ENCODE measurements at places on chromosomes 2 and 18.

- no peak for DNase-seq
These were observed 1.0 kb downstream of the CNNM3 start for GRCh38 chr2:96816836-96817702.

DNA sequence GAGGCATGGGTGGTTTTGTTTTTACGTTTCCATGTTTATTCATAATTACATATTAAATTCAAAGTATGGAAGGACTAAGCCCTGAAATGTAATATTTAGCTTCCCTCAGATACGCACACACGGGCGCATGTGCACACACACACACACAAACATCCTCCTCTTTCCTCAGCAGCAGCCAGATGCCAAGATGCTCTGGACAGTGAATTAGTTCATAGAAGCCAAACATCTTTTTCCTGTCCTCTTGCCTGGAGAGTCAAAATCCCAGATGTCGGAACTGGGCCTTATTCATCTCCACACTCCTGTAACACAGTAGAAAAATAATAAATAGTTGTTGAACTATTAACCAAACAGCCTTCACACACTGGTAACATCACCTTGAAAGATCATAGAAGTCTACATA, 273.1 kb downstream of the SP3 start:
- no peak for DNase-seq

- DNase-seq: peak; percentile 48
These were observed 102.9 kb upstream of the SLC8A1 start for GRCh38 chr2:40554665-40555294.

DNA sequence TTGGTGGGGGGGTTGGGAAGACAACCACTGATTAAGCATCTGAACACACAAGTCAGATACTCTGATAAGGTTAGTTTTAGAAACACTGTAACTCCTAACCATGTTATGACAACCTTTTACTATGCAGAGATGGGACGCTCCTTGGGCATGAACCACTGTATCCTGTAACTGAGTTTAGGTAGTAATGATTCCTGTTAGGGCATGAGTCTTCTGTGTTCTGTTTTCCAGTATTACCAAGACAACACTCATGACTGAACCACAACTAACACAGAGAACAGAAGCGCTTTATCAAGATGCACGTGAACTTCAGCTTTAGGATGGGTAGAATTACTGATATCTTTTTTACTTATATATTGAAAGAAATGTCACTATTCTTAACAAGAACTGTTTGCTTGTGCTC, 14.1 kb upstream of the CREB1 start:
- no peak for DNase-seq

- DNase-seq: no peak
These were observed 6.5 kb downstream of the CYP26B1 start for GRCh38 chr2:72141032-72141645.

GRCh38 chr2:10301941-10302478, 694 bp upstream of the HPCAL1 start:
- DNase-seq: no peak

- DNase-seq: no peak
These were observed 167.1 kb upstream of the FN1 start for GRCh38 chr2:215602997-215603396.

DNA sequence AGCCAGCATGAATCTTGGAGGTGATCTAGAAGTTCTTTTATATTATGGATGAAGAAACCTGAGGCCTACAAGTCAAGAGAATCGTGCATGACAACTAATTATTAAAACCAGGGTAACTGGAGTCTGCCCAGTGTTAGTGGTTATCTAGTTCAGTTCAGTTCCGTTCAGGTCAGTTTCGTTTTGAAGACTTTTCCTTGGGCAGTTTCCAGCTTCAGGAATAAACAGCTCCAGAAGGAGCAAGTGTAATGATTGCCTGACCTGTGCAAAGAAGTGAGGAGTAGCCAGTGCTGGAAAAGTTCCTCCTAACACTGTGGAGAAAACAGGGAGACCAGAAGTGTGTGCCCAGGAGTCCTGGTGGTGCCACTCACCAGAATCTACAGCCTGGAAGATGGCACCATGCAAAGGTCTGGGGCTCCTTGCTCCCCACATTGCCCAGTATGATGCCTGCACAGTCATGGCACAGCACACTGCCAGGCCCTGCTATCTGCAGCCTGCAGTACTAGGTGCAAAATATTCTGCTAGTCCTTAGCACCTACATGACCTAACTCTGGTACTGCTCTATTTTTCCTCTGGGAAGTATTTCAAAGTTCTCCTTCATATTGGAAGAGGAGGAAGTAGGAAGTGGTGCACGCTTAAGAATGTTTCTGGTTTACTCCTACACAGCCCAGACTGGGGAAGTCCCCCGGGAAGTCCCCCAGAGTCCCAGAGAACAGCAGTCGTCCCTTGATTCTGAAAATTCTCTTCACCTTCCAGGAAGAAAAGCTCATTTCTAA, 65.8 kb downstream of the SUMO1 start:
- no peak for DNase-seq

DNA sequence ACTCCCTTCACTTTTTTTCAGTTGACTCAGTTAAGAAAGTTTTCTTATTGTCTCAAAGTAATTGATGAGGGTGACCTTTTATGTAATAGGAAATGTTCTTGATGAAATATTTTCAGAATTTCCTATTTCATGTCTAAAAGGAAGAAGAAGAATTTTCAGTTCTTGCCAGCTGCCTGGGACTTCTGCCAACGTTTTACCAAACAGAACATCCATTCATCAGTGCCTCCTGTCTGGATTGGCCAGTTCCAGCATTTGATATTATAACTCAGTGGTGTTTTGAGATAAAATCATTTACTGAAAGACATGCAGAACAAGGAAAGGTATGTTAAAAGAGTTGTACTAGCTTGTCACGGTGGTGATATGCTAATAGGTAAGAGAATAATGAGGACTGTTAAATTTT, 104.7 kb upstream of the MYO3B start:
- no peak for DNase-seq

GRCh38 chr2:197079832-197080555, 153.5 kb upstream of the PGAP1 start:
- no peak for DNase-seq

GRCh38 chr2:42303252-42303651, 57.8 kb downstream of the COX7A2L start:
- no peak for DNase-seq

- DNase-seq: no peak
These were observed 233.7 kb downstream of the LOXHD1 start for GRCh38 chr18:46423226-46423805.

DNA sequence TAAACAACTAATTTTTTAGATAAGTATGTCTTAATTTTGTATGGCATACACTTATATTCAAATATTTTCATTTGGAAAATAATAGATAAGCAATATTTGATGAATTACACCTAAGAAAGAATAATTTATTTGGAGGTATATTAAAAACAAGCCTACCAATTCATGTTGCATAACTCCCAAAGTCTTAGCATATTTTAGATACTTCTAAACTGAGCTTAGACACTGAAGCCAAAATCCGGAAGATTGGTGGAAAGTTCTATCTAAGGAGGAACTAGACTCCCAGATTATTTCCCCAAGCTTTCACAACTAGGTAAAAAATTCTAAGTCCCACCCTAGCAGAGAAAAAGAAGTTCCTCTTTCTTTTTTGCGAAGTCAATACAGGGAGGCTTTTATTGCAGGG, 221.0 kb upstream of the MMADHC start:
- DNase-seq: no peak

GRCh38 chr18:3119401-3120341, 100.1 kb downstream of the MYOM1 start:
- DNase-seq: no peak

GRCh38 chr2:31253356-31254131, 19.6 kb downstream of the EHD3 start:
- DNase-seq: peak; percentile 24
